NCI-H2081 (cell line): ENCODE measurements at places on chromosomes 2 and 18.

- DNase-seq: no peak
These were observed 3.5 kb downstream of the PTPN2 start for GRCh38 chr18:12880541-12880910.

- DNase-seq: no peak
These were observed 102.8 kb downstream of the GREB1L start for GRCh38 chr18:21344860-21345259.

DNA sequence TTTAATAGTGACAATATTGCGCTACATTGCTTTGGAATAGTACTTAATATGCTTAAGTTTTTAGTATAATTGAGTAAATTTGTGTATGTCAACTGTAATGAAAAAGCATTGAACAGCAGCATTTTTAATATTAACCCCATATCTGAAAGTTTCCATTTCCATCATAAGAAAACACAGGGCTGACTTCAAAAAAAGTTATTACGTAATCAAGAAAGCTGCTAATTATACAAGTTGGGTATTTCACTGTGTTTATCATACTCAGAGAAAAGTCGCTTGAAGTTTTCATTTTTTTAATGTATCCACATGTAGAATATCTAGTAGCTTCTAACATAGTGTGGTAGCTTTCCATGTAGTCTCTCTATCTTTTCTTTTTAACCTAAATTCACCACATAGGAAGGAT is 146.5 kb downstream of the PKP4 start:
- no peak for DNase-seq

DNA sequence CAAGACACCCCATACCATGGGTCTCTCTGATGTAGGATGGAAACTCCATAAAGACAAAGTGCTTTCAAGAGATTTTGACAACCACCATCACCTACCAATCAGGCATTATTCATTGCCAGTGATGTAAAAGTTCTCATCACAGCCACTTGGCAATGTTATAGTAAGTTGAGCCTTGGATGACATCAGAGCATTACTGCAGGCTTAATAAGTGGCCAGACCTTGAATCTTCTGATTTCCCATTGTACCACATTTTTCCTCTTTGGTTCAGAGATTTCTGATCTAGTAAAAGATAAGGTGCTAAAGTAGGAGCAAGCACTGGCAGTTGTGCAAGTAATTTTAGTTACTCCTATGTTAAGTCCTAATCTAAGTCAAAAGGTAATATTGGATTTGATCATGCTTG is 36.5 kb downstream of the OSR1 start:
- no peak for DNase-seq

DNA sequence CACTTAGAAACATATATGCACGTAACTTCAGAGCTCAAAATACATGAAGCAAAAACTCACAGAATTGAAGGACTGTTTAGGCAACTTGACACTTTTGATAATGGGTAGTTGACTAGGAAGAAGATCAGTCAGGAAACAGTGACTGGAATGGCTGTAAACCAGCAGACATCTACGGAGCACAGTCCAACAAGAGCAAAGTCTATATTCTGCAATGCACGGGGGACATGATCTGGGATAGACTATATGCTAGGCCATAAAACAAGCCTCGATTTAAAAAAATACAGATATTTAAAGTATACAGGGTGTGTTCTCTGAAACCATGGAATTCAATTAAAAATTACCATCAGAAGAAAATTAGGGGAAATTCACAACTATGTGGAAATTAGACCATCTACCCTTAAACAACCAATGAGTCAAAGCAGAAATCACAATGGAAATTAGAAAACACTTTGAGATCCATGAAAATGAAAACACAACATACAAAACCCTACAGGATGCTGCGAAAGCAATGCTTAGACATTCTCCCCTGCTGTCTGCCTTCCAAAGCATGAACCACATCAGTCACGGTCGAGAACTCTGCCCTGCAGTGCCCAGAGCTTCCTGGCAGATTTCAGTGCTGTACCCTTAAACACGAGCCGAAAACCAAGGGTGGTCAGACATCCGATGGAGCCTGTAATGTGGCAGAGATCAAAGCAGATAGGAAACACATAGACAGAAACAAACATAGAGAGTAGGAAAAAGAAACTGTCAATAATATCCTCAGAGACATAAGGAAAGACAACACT is 651.9 kb upstream of the HS6ST1 start:
- no peak for DNase-seq

DNA sequence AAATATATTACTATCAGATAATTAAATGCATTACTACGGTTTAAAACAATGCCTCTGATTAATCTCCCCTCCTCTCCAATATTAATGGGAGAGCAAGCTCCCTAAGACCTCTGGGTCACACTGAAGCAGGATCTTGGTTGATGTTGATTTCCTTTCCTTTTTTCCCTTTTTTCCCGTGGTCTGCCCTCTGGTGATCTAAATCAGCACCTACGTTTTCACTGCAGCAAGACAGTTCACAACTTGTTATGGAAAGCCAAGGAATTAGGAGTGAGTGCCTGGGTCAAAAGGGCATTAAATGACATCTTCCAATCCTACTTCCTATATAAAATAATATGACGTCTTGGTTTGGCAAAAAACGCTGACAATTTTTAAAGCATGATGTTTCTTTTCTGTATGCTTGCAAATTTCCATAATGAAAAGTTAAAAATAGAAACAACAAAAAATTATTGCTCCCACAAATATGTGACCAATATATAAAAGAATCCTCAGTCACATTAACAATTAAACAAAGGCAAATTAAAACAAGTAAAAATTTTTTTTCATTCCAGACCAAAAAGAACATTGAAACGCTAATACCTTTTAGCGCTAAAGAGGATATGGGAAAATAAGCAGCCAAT is 7.9 kb upstream of the CFAP36 start:
- DNase-seq: peak; percentile 42

DNA sequence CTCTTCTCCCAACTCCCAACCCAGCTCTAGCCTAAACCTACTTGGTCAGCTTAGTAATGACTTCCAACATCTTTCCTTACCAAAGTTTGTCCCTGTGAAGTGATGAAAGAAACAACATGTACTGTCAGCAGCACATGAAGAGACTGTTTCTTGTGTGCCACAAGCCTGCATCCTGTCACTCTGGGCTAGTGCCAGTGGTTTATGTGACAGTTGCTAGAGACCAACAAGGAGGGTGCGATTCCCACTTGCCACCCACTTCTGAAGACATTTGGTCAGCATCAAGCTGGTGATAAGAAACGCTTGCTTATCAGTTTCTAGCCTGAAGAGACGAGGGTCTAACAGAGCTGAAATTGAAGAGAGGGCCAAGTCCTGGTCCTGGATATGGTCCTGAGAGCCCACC is 132.6 kb downstream of the COL4A4 start:
- no peak for DNase-seq

DNA sequence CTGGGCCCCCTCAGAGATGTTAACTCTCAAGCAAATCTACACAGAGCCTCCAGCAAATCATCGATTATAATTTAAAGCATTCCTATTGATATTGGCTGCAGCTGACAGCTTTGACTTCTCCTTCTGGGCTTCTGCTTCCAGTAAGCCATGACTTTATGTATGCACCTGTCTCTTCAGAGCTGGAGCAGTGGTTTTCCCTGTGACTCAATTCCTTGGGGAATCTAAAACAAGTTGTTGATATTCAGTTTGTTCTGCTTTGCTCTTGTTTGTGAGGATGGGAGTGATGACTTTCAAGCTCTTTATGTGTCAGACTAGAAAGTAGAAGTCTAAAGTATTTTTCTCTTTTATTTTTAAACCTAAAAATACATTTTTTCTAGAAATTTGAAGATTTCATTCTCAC is 45.1 kb upstream of the TNP1 start:
- no peak for DNase-seq

- no peak for DNase-seq
These were observed 4.3 kb downstream of the EPG5 start for GRCh38 chr18:45962866-45963265.

GRCh38 chr18:56516789-56517188 is 121.6 kb downstream of the TXNL1 start:
- no peak for DNase-seq

DNA sequence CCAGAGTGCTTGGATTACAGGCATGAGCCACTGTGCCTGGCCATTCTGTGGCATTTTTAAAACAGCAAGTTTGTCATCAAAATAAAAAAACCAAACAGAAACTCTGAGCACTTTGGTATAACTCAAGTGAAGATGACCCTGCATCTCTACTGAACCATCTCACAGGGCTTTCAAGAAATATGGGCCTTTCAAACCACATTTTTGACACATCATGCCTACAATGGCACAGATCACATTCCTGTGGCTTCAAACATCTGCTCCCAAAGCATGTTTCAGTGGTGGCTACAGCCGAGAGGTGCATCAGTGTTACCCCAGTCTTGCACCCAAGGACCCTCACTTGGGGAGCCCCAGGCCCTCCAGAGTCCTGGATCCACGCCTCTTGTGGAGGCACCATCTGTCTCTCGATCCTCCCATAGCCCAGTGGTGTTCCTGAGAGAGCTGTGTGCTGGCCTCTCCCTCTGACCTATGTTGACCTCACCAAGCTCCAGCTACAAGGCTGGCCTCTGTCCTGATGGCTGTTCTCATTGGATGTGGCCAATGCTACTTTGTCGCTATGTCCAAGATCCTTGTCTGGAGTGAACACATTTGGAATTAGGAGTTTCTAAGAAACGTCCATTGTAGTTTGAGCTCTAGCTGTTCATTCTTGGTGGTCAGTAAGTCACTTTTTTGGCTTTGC is 55.2 kb upstream of the RALBP1 start:
- DNase-seq: no peak

- DNase-seq: no peak
These were observed 108.0 kb downstream of the FAM168B start for GRCh38 chr2:130985206-130985780.

DNA sequence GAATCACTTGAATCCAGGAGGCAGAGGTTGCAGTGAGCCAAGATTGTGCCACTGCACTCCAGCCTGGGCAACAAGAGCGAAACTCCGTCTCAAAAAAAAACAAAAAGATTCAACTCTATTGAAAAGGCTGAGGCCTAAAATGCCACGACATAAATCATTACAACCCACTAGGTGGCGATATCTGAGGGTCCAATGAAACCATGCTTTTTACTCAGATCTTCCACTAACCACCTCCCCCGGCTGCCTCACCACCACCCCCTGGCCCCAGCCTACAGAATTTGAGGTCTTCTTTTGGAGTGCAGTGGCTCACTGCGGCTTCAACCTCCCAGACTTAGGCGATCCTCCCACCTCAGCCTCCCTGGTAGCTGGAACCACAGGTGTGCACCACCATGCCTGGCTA is 57.5 kb downstream of the AP1S3 start:
- peak; percentile 26 for DNase-seq

DNA sequence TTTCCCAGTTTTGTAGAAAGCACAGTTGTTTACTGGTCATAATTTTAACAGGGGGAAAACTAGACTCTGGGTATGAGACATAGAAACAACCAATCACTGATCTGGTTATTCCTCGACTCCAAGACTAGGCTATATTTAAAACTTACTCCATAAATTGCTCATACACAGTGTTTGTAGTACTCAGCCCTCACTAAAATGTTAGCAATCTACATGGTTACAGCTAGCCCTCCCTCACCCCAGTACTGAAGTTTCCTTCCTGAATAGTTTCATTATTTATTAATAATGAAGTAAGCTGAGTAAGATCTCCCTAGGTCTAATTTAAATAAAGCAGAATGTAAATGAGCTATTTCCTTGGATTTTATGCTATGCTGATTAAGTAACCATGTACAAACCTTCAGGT is 275.1 kb downstream of the CDH20 start:
- no peak for DNase-seq

DNA sequence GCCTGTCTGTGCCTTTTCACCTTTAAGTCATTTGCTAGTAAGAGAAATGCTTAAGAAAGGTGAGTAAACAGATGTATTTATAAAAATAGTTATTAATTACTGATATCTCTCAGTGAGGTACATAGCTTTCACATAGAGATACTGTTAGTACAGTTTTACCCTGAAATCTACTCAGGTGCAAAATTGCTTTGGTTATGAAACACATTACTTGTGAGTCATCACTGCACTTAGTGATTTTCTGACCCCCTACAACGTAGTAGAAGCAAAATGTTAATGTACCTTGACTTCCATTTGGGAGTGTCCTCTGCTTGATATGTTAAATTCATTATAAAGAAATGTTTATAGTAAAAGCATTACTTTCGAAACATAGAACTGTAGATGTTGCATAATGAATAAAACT is 6.5 kb downstream of the GLS start:
- DNase-seq: no peak

- peak; percentile 7 for DNase-seq
These were observed 72.5 kb downstream of the DHRS9 start for GRCh38 chr2:169141713-169142352.

DNA sequence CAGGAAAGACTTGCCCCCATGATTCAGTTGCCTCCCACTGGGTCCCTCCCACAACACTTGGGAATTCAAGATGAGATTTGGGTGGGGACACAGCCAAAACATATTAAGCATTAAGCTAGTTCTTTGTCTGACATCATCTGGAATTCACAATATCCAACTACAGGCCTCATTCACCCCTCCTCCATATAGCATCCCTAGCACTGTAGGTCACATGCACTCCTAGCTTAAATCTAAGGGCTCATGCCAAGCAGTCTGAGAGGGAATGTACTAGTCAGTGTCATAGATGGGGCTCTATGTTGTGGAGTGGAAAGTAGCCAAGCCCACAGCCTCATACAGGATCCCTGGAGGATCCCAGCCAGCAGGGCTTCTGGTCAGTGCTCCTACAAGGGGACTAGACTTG is 92.1 kb downstream of the IRS1 start:
- DNase-seq: no peak

DNA sequence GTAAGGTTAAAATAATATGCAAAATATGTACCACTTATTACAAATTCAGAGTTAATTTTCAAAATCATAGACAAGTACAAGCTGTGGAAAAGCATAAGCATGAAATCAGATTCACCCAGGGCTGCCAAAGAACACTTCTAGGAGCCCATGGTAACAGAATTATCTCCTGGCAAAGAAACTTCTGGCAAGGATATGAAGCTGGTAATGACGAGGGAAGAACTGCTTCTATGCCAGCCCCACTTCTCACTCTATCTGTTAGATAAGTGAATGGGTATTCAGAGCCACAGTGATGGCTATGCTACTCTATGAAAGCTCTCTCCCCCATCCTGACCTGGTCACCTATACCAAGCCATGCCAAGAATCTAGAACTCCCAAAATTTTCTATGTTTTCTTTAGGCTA is 36.9 kb upstream of the PDE1A start:
- no peak for DNase-seq

GRCh38 chr2:71426721-71427120 is 26.6 kb upstream of the DYSF start:
- no peak for DNase-seq

- no peak for DNase-seq
These were observed 61.8 kb upstream of the YWHAQ start for GRCh38 chr2:9692456-9693195.

- no peak for DNase-seq
These were observed 37.0 kb upstream of the KYNU start for GRCh38 chr2:142840436-142840835.

GRCh38 chr2:168064011-168064998 is 183.1 kb downstream of the STK39 start:
- peak; percentile 81 for DNase-seq
